LHCN-M2 (cell line): ENCODE measurements at places on chromosomes 5 and 9.

DNA sequence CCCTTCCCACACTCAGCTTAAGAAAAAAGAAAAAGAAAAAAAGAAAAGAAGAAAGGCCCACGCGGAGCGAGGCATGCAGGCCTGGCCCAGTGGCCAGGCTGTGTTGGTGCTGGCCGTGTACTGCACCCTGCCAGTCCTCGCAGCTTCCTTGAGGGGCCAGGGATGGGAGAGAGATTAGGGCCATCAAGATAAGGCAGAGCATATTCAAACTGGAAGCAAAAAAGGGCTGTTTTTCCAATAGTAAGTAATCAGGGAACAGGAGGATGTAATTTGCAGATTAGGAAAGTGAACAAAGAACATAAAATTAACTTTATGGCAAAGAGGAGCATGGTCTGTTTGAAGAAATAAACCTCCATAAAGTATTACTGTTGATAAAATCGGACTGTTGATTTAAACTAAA lies 319.6 kb upstream of the CLINT1 start:
- no peak for DNase-seq

DNA sequence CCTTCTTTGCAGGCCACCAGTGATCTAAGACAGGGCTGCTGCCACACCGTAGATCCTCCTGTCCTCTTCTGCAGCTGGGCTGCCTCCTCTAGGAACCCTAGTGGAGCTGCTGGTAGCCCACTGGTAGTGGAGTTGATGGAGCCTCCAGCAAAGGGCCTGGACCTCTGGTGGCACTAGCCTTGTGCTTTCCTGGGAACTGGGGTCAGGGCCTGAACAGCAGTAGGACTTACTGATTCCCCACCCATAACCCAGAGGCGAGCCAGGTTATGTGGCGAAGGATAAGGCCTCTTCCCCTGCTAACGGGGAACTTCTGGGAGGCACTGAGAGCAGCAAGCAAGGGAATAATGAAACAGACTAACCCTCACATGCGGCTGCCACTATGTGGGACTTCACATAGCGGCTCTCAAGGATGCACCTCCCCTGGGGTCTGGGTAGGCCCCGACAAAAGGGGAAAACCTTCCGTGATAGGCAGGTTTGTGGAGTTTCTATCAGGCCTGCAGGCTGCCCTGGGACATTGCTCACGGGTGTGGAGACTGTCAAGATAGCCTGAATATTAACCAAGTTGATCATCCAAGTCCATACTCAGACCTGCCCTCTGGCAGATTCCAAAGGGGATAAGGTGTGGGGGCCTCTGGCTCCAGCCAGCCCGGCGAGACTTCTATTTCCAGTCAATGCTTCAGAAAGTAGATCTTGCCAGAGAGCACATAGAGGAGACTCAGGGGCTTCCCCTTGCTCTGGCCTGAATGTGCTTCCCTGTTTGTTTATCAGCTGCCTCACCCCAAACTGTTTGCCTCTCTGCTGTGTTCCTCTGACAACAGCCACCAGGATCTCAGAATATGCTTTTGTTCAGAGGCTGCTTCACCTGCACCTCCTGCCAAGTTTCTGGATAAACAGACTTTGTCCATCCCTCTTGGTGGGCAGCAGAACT lies 7.4 kb downstream of the SLC22A4 start:
- DNase-seq: no peak

DNA sequence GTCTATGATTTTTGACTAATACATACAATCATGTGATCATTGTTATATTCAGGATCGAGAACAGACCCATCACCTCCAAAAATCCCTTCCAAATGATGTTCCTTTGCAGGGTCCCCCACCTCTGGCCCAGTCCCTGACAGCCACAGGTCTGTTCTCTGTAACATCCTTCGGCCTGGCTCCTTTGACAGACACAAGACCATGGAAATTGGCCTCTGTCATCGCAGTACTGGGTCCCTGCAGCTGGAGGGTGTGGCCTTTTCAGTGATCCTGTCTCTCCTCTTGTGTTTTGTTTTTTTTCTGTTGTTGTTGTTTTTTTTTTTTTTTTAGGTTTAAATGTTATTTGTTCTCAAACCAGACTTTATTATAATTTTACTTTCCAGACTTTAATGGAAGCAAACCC lies 27.4 kb upstream of the ANKRD33B start:
- no peak for DNase-seq

- peak; percentile 43 for DNase-seq
Measured at GRCh38 chr5:37248421-37248969, 681 bp downstream of the CPLANE1 start.

GRCh38 chr5:121378559-121379359 lies 472.9 kb upstream of the FTMT start:
- no peak for DNase-seq

GRCh38 chr5:68285851-68286611 lies 70.5 kb downstream of the PIK3R1 start:
- DNase-seq: peak; percentile 58

DNA sequence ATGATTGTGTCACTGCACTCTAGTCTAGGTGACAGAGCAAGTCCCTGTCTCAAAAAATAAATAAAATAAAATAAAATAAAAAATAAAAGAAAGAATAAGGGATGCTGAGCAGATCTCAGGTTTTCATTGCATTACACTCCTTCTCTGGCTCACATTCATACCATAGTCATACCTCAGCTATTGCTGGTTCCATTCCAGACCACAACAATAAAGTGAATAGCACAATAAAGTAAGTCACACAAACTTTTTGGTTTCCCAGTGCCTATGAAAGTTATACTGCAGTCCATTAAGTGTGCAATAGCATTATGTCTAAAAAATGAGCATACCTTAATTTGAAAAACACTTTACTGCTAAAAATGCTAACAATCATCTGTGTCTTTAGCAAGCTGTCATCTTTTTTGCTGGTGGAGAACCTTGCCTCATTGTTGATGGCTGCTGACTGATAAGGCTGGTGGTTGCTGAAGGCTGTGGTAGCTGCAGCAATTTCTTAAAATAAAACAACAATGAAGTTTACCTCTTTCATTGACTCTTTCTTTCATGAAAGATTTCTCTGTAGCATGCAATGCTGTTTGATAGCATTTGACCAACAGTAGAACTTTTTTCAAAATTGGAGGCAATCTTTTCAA lies 415.7 kb downstream of the ZNF608 start:
- peak; percentile 63 for DNase-seq

GRCh38 chr5:54904425-54904824 lies 81.0 kb downstream of the ESM1 start:
- peak; percentile 78 for DNase-seq

DNA sequence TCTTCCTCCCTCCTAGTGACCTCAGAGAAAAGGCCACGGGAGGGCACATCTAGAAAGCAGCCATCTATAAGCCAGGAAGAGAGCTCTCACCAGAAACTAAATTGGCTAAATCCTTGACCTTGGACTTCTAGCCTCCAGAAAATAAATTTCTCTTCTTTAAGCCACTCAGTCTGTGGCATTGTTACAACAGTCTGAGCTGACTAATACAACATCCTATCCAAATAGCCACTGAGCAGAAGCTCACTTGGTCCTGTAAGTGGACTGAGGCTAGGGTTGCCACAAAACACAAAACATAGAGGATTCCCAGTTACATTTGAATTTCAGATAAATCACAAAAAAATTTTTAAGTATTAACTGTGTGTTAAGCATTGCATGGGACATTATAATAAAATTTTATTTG lies 383.4 kb downstream of the MLLT3 start:
- peak; percentile 44 for DNase-seq

GRCh38 chr5:91443023-91443422 lies 59.9 kb upstream of the ARRDC3 start:
- DNase-seq: peak; percentile 82

DNA sequence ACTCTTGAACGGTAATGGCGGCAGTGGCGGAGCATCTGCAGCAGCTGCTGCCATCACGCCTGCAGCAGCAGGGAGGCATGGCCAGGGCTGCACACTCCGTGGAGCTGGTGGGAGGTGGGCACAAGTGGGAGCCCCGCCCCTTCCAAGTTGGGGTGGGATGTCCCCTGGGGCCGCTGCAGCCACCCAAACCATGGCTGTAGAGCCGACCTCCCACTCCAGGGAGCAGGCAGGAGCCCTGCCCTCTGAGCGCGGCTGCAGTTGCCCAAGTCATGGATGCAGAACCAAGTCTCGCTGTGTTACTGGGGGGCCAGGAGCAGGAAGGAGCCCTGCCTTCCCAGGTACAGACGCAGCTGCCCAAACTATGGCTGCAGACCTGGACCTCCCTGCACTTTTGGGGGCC lies 215.3 kb upstream of the VLDLR start:
- no peak for DNase-seq

DNA sequence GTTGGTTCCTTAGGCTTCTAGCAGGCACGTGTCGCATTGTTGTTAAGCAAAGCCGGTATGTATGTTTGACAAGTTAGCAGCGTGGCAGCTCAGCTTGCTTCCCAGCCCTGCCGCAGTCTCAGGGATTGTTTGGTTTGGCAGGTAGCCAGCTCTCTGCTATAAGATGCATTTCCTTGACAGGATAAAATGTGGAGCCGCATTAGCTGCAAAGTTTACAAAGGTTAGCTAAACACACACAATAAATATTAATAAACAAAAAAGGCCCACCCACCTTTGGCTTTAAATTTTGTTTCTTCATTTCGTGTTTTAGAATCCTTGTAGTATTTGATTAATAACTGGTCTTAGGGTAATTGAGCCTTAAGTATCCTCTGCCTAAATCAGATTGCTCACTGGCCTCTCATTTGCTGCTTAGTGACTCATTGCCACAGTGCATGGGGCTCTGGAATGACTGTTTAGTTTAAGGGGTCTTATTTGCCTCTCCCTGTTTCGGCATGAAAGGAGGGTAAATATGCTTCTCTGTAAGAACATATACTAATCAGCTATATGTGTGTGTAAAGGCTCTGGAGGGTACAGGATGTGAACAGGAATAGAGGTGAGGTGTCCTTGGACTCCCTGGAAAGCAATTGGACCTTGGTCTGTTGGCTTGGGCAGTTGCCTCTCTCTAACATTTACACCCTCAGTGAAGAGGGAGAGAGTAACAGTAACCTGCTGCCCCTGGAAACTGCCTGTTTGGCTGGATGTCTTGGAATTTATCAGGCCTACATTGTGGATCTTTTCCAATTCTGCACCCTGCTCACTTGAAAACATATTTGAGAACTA lies 122.0 kb downstream of the GDNF start:
- DNase-seq: peak; percentile 65

GRCh38 chr5:163260961-163261360 lies 176.4 kb upstream of the CCNG1 start:
- DNase-seq: no peak

DNA sequence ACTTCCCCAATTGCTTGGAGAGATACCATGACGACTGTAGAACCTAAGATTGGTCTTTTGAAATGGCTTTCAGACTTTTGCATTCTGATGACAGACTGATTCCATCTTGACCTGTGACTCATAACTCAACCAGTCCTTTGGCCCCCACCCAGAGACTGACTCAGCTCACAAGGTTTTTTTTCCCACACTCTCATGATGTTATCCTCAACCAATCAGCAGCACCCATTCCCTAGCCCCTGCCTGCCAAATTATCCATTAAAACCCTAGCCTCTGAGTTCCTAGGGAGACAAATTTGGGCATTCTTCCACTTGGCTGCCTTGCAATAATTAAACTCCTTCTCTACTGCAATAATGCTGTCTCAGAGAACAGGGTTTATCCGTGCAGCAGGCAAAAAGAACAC lies 1263.3 kb upstream of the CDH9 start:
- DNase-seq: peak; percentile 70

GRCh38 chr5:12023614-12024241 lies 119.5 kb upstream of the CTNND2 start:
- DNase-seq: peak; percentile 15

DNA sequence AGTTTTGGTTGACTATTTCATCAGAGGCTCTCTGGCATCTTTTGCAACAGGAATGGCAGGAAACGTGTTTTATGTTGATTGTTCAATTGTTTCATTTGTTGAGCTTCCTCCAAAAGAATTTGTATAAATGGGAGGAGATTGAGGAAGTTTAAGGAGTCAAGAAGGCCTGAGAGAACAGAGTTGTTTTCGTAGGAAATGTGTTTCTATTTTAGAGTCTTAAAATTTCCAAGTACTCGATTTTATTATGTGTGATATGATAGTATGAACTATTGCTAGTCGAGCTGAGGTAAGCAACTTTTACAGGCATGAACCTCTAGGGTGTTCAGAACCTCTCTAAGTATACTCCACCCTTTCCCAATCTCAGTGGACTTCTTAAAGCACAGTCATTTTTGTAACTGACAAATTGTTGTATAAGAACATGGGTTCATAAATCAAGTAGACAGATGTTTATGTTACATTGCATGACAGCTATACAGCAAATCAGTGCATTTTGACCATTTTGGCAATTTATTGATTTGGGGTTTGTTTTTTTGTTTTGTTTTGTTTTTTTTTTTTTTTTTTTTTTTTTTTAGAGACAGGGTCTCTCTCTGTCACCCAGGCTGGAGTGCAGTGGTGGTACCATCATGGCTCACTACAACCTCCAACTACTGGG lies 47.4 kb downstream of the POLK start:
- no peak for DNase-seq

DNA sequence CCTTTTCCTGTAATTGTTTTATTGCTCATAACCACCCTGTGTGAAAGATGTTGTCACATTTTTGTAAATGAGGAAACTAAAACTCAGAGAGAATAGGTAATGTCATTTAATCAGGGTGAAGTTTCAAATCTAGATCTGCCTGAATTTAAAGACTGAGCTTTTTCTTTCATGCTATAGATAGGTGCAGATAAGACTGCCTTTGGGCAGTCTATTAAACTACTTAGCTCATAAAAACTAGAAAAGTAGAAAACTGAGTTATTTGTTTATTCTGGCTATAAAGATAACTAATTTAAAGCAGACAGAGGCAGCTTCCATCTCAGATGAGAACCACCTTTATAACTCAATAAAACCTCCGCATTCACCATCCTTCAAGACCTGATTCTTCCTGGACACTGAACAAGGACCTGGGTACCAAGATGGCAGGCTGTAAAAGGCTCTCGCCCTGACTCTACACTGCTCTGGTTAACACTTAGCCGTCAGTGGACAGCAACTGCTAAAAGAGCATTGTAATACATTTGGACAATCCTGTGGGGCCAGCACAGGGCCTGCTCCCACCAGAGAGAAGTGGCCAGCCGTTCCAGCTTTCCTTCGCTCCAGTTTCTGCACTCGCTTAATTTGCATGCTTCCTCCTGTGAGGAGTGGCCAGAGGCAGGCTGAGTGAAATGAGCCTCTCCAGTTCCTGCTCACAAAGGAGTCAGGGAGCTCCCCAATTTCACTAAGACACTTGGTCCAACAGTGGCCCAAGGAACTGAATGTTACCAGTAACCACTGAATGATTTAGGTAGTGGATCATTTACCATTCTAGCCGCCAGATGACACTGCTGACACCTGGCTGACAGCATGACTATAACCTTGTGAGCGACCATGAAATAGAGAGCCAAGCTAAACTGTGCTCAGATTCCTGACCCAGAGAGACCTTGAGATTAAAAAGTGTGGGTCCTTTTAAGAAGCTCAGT lies 566.4 kb downstream of the EFNA5 start:
- DNase-seq: no peak

- no peak for DNase-seq
Measured at GRCh38 chr5:67904366-67904765, 311.2 kb upstream of the PIK3R1 start.
